ENCODE measurements at places on chromosomes 7 and 10.

DNA sequence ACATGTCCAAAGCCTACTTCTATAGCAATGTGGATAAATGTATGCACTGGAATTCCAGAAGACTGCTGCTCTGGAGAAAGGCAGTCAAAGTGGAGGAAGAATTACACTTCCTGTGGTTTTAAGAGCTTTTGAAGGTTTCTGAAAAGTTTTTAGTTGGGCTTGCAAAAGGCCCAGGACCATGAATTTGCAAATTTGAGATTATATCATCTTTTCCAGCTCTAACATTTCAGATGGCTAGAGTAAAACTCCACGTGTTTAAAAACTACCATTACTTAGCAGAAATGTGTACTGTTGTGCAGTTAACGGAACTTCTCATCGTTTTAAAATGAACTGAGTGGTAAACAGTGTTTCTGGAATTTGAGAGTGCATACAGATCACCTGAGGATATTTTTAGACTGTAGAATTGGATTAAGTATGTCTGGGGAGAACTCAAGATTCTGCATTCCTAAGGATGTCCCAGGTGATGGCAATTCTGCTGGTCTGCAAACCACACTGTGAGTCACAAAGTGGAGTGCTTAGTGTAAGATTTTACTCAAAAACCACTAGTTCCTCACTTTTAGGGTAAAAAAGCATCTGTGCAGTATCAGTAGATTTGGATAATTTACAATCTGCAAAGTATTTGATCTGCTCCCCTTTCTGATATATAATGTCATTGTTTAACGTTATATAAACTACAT is 32.9 kb upstream of the CCDC71L start:
- DNase-seq, result peak; percentile 17

GRCh38 chr7:66507764-66508296 is 120.9 kb upstream of the KCTD7 start:
- DNase-seq, result no peak

- DNase-seq, result no peak
Measured at GRCh38 chr7:45627691-45628456, 53.7 kb downstream of the ADCY1 start.

- DNase-seq, result no peak
Measured at GRCh38 chr7:141416650-141417270, 134.4 kb upstream of the AGK start.

DNA sequence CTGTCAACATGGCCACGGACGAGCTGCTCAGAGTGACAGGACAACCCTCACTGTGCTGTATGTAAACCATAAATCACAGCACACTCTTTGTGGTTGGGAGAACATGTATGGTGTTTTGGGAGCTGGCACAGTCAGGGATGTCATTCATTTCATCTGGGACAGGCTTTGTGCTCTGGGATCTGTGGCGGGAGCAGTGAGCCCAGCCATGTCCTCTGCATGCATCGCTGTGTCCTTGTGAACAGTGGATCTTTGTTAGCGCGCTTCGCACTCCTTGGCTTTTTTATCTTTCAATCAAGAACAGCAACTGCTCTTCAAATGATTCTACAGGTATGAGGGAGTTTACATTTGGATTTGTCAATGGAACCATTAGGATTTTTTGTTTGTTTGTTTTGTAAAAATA is 7.1 kb downstream of the CCM2 start:
- DNase-seq, result no peak

DNA sequence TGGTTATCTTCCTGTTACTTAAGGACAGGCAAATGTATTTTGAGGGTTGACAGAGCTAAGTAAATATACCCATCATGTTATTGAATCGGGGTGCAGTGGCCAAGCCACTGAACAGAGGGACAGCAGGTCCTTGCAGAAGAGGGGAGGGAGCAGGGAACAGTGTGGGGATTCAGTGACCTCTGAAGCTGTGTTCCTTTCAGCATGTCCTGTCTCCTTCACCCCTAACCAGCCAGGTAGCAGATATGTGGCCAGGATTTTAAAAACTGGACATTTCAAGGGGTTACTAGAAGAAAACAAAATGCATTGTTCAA is 12.7 kb downstream of the ANK3 start:
- DNase-seq, result no peak

GRCh38 chr7:50088463-50089129 is 4.5 kb downstream of the ZPBP start:
- DNase-seq, result no peak
